ENCODE measurements at places on chromosomes 11 and 22.
A peak's percentile ranks its signal among the peaks of the same experiment; 100 is the strongest.

- no peak for DNase-seq
- no peak overlapping the region for H3K4me3 ChIP-seq
- H3K36me3 ChIP-seq: no peaks in the 10 kb centered on the region
- H3K27me3 ChIP-seq: no peaks in the 10 kb centered on the region
- no peak overlapping the region for H3K27ac ChIP-seq
Observed at GRCh38 chr11:109208121-109208520, 213.9 kb upstream of the C11orf87 start.

DNA sequence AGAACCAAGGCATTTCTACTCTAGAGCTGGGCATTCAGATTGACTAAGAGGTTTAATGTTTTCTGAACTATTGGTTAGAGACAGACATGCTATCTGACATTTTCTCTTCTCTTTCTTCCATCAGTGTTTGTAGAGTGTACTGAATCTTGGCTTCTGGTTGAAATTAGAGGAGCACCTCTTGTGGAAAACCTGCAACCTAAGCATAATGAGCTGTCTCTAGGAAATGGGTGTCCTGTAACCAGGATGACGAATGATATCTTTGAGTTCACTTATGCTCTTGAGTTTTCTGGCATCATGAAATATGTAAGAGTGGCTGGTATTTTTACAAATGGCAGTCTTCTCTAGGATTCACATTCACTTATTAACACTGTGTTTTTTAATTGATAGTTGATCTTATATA, 19.4 kb downstream of the OOSP4A start:
- DNase-seq: no peak
- H3K27ac ChIP-seq: no peak overlapping the region
- no peaks in the 10 kb centered on the region for H3K4me1 ChIP-seq
- H3K36me3 ChIP-seq: no peaks in the 10 kb centered on the region
- no peaks in the 10 kb centered on the region for H3K27me3 ChIP-seq

GRCh38 chr22:40751250-40751649, 67.9 kb downstream of the SLC25A17 start:
- peaks cover 6% of the 10 kb centered on the region for H3K27me3 ChIP-seq
- no peaks in the 10 kb centered on the region for H3K4me1 ChIP-seq
- no peak for DNase-seq
- no peaks in the 10 kb centered on the region for H3K36me3 ChIP-seq

GRCh38 chr22:17867160-17867785, 93.0 kb upstream of the BID start:
- H3K4me3 ChIP-seq: no peak overlapping the region
- H3K27ac ChIP-seq: no peak overlapping the region
- no peaks in the 10 kb centered on the region for H3K27me3 ChIP-seq
- no peak for DNase-seq
- no peaks in the 10 kb centered on the region for H3K4me1 ChIP-seq

DNA sequence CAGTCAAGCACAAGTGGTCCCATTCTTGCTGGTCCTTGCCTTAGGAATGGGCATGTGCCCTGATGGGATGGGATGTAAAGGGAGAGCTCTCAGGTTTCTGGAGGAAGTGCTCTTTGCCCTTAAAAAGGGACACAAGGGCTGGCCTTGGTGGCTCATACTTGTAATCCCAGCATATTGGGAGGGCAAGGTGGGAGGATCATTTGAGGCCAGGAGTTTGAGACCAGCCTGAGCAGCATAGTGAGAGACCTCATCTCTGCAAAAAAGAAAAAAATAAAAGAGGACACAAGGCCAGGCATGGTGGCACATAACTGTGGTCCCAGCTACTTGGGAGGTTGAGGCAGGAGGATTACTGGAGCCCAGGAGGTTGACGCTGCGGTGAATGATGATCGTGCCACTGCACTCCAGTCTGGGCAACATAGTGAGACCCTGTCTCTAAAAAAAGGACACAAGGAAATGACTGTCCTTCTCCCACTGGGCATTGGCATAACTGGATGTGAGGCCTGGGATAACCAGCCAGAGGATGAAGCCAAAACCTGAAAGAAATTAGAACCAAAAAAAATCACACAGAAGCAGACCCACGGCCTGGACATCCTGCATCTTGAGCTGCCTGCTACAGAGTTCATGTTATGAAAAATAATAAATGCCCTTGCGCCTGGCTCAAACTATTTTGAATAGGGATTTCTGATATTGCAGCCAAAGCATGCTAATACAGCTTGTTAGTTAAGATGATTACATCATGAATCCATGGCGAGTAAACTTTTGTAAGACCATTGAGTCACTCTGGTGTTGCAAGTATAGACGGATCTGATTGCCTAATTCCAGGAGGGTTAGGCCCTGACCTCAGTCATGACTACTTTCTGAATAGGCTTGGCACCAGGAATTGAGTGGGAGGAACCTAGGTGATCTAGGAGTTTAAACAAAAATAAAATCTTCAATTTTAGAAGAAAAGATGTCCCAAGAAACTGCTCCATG, 12.9 kb upstream of the CRKL start:
- no peaks in the 10 kb centered on the region for H3K27me3 ChIP-seq
- no peak overlapping the region for H3K27ac ChIP-seq
- no peak for DNase-seq
- H3K4me3 ChIP-seq: no peak overlapping the region
- no peaks in the 10 kb centered on the region for H3K36me3 ChIP-seq

DNA sequence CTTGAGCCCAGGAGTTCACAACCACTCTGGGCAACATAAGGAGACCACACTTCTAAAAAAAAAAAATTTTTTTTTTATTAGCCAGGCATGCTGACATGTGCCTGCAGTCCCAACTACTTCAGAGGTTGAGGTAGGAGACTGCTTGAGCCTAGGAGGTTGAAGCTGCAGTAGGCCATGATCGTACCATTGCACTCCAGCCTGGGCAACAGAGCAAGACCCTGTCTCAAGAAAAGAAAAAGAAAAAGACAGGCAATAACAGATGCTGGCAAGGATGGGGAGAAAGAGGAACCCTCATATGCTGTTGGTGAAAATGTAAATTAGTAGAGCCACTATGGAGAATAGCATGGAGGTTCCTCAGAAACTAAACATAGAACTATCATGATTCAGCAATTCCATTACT, 64.8 kb downstream of the PAK1 start:
- no peaks in the 10 kb centered on the region for H3K36me3 ChIP-seq
- no peak for DNase-seq
- H3K4me3 ChIP-seq: no peak overlapping the region
- no peak overlapping the region for H3K27ac ChIP-seq

- H3K36me3 ChIP-seq: peaks cover 7% of the 10 kb centered on the region
- H3K4me3 ChIP-seq: no peak overlapping the region
- peak overlapping the region; percentile 78 for H3K27ac ChIP-seq
- peaks cover 93% of the 10 kb centered on the region for H3K4me1 ChIP-seq
- DNase-seq: no peak
- H3K27me3 ChIP-seq: no peaks in the 10 kb centered on the region
Observed at GRCh38 chr11:63868399-63869064, 29.6 kb downstream of the MARK2 start.

DNA sequence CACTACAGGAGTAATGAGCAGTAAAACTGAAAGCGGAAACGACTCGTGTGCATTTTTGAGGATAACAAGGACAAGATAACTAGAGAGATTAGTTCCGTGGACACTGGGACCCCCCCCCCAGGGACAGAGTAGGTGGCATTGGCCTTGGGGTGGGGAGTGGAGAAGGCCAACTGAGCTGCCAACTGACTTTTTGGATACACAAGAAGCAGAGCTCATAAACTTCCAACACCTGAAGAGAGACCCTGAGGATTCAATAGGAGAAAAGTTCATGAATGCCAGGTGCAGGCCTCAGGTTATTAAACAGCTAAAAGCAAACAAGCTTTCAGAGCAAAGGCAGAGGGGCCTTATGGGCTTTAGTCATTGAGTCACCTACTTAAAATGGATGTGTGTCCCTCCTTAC, 17.6 kb upstream of the PRSS23 start:
- H3K27me3 ChIP-seq: no peaks in the 10 kb centered on the region
- no peak for DNase-seq
- no peak overlapping the region for H3K4me3 ChIP-seq
- no peaks in the 10 kb centered on the region for H3K36me3 ChIP-seq
- H3K27ac ChIP-seq: no peak overlapping the region

DNA sequence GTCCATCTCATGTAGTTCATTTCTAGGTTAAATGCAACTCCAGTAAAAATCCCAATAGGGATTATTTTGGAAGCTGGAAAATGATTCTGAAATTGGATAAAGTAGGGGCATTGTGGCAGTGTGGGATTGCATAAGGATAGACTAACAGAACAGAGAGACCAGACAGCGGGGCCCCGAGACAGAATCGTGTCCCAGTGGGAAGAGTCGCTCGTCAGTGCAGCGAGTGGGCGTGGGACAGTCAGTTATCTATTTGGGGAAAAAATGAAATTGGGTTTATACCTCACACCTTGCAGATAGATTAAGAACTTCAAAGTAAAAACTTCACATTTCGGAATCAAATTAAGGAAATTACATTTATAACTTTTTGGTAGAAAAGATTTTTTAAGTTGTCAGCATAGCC, 10.6 kb downstream of the SART1 start:
- no peak for DNase-seq
- H3K27ac ChIP-seq: no peak overlapping the region
- H3K4me1 ChIP-seq: peaks cover 2% of the 10 kb centered on the region

- H3K27me3 ChIP-seq: no peaks in the 10 kb centered on the region
- H3K4me3 ChIP-seq: no peak overlapping the region
- H3K27ac ChIP-seq: no peak overlapping the region
- DNase-seq: no peak
- no peaks in the 10 kb centered on the region for H3K36me3 ChIP-seq
- H3K4me1 ChIP-seq: no peaks in the 10 kb centered on the region
Observed at GRCh38 chr11:113572136-113572735, 97.0 kb upstream of the DRD2 start.
